Glomerular endothelial cell (primary cell): ENCODE measurements at places on chromosomes 6 and 20. TPM values are rescaled to one million over a fixed set of nuclear protein-coding genes. Genes with fewer than 3 reads are reported as not detected.

DNA sequence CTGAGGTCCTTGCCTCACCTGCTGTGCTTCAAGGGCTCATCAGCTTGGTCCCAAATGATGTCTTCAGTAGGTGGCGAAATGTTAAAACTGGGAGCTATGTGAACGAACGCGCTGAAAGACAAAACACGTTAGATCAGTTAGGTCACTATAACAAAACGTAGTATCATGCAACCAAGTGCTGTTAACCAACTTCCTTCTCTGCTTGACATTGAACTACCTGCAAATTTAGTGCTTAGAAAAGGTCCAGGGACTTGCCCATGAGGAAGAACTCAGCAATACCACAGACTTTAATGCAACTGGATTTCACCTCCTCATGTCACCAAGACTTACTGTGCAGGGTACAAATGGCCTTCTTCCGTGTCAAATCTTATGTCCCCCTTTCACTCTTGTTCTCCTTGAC, 24.8 kb downstream of the BACH2 start:
- no peak for DNase-seq

RSPO4 gene
- not detected in 2 replicates for total RNA-seq

DNA sequence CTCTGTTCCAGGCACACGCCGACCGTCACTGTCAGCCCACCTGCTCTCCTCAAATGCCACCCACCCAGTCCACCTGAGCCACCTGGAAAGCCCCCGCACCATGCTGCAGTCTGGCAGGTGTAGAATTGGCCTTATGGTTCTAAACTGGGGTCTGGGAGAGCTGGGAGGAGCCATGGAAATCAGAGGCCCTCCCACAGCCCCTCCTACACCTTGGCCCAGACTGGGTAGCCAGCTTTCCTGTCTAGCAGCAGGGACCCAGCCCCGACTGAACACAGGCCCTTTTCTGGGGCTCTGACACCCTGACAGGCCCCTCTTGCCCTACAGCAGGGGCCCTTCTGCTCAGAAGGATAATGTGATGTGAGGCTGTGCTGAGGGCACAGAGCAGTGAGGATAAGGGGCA, 31.1 kb downstream of the LRFN2 start:
- no peak for DNase-seq

GRCh38 chr6:31769684-31770371, 7.3 kb downstream of the VWA7 start:
- no peak for DNase-seq

DNA sequence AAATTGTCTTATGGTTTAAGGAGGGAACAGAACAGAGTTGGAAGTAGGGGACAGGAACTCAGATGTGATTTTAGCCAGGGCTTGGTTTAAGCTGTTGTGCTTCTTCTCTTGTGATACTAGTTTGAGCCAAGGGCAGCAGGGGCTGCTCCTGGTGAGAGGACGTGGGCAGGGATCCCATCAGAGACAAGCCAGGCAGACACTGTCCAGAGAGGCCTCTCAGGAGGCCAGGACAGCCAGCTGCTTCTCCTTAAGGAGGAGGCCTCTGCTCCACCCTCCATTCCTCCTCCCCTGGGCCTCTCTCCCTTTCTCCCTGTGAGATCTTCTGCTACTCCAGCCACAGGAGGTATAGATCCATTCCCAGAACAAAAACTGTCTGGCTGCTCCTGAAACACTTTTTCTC, 108.4 kb upstream of the MLN start:
- DNase-seq = no peak

DNA sequence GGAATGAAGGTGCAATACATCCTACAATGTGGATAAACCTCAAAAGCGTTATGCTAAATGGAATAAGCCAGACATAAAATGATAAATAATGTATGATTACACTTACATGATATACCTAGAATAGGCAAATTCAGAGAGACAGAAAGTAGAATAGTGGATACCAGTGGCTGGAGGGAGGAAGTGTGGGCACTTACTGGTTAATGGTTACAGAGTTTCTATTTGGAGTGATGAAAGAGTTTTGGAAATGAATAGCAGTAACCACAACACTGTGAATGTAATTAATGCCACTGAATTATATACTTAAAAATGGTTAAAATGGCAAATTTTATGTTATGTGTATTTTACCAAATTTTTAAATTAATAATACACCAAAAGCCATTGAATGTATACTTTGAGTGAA, 71.4 kb upstream of the CST7 start:
- no peak for DNase-seq

ANKRD66 gene
- not detected in 2 replicates for total RNA-seq

DNA sequence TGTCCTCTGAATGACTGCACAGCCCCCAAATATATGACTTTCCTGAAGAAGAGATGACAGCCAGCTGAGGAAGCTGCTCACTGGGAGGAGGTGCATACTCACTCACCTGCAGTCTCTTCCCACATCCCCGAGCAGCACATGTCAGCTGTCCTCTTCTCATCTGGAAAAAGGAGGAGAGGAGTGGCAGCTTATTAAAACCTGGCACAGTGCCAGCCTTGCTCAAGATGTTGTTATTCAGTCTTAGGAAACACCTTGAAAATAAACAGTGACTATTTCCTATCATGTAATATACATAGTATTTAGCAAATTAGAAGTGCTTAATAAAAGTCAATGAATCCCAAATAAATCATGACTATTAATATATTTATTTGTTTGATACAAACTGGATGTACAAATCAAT, 232.9 kb downstream of the EPM2A start:
- DNase-seq = no peak

SEMG1 gene
- not detected in 2 replicates for total RNA-seq

DNA sequence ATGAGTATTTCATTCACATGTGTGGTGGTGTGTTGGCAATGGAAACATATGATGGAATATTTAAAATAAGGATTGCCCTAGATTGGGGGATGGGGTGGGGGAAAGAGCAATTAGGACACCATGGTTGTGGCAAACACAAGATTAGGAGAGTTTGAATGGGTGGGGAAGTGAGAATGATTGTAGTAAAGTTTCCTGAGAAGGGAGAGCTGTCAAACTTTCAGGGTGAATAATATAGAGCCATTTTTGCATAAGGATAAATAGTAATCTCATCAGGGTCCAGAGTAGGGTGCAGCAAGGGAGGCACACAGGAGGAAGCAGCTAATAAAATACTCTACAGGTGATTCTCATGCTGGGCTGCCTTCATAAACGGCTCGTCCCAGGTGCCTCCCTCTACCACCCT, 294.9 kb upstream of the MARCKS start:
- DNase-seq = no peak

- DNase-seq = no peak
Measured at GRCh38 chr6:155486721-155487294, 31.2 kb upstream of the NOX3 start.

HCRTR2 gene
- total RNA-seq = not detected in 2 replicates

DNA sequence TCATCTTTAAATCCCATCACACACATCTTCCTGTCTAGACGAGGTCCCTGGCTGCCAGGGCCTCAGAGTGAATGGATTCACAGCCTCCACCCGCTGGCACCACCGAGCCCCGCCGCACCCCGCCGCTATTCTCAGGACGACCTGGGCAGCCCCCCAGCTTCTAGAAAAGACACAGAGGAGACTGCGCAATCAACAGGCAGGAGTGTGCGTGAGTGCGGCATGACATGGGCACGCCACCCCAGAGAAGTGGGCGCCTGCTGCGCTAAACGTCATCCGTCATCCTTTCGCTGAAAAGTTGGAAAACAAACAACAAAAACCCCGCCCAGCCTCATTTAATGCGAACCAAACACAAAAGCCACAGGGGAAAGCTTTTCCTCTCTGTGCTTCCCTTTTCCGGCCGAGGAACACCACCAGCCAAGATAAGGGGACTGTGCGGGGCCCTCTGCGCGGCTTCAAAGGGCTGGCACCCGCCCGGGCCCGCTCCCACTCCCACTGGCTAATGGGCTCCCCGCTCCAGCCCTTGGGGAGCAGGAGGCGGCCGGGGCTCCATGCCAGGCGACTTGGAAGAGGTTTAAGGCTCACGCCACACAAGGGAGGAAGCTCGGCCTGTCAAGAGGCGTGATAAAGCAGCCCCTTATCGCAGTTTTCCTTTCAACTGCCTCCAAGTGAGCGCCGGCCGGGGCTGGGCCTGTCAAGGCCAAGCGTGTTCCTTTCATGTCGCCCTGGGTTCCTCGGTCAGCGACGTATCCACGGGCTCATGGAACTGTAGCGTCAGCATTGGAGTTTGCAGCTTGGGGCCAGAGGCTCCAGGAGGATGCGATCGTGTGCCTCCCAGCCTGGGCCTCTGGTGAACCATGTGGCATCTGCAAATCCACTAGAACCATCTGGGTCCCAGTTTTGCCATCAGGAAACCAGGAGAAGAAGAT, 50.1 kb downstream of the NFATC2 start:
- DNase-seq = peak; percentile 75

CAGE1 gene
- total RNA-seq = not detected in 2 replicates

PRDM1 gene
- total RNA-seq = 3.8 and 11.7 TPM in 2 replicates

- DNase-seq = no peak
Measured at GRCh38 chr20:62326959-62327725, 24.3 kb downstream of the ADRM1 start.

DNA sequence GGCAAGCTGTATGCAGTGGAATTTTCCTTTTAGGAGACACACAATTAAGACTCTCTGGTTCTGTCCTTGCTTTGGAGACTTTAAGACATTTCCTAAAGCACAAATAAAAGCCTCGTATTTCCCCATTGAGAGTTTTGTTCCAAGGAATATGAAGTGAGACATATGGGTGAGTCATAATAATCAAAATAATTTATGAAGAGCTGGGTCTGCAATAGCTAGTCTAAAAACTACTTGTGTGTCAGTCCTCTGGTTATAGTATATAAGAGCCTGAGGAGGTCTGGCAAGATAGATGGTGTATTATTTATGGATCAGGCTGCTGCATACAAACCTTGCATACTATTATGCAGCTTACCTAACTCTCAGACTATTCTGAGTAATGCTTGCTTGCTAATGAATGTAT, 142.6 kb downstream of the ADGRG6 start:
- no peak for DNase-seq

DNA sequence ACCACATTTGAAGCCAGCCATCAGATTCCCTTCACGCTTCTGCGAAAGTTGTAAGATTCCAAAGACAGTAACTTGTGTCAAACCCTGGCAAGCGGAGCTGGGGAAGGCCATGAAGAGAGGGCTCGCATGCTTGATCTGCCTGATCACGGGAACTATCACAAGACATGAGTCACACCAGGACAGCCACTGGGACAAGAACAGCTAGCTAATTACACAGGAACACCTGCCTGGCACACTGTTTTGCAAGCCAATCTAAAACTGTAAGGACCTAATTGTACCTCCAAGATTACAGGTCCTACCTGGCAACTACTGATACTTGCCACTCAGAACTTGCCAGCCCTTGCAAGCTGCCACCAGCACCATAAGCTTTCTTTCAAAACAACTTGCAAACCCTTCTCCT, 289.3 kb downstream of the KIF16B start:
- no peak for DNase-seq

RBM12 gene
- 33.0 and 47.3 TPM in 2 replicates for total RNA-seq

GRCh38 chr6:79598012-79598411, 33.1 kb upstream of the SH3BGRL2 start:
- no peak for DNase-seq

- no peak for DNase-seq
Measured at GRCh38 chr20:41408986-41409385, 42.4 kb upstream of the EMILIN3 start.

DNA sequence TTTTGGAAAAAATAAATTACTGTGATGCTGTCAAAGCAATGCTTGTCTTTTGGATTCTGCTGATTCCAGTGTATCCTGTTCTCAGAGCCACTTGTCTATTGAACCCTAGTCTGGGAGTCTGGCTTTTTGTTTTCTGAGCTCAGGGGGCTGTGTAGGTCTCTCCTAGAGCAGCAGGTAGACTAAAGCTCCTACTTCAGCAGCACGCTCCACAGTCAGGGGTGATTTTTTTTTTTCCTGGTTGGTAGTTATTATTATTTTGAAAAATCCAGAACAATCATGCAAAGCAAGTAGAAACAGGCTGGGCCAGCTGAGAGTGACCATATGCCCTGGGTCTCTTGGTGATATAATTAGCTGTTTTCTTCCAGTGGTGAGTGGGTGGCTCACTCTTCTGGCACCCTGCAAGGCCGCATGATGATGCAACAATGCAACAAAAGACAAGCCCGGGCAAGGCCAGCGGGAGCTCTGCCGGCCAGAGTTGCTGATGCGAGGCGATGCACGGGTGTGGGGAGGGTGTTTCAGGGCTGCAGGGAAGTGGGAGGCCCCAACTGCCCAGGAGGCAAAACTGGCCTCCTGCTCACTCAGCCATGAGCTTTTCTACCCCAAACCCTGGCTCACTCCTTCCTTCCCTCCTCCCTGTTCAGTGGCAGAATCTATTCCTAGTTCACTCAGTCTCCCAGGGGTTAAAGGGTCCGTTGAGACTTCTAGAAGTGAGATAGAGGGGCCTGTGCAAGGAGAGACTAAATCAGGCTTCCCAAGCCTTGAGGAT, 11.5 kb upstream of the CDKN1A start:
- DNase-seq = no peak

DNA sequence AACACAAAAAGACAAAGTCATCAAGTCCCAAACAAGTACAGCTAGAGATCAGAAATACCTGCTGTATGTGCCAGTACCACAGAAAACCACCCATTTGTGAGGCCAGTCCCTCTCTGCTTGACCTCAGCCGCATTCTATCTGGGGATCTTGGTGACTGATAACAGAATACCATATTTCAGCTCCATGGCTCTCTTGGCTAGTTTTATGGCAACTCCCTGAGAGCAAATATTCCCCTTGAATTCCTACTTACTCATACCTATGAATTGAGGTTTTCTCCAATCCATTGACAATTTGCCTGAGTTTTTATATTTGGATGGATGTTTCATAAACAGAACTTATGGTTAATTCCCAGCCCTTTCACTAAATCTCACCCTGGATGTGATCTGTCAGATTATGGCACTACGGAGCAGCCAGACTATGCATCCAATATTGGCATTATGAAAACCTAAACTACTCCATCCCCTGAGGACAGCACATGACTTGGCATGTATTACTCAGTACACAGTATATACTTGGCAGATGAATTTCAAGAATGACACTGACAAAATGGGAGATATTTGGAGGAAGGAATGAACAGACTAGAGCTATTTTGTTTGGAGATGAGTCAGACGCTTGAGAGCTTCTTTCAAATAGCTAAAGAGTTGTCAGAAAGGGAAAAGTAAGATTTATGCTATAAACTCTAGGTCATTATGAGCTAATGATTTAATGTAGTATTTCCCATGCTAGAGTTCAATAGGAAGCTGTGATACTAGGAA, 95.7 kb downstream of the PRDM1 start:
- no peak for DNase-seq

- no peak for DNase-seq
Measured at GRCh38 chr20:41978246-41978790, 360.1 kb upstream of the CHD6 start.
